Stimulated activated CD8-positive, alpha-beta memory T cell treated with anti-CD3 and anti-CD28 coated beads, Interleukin-15, amount 100 ng/mL, for 48 hours (primary cell): ENCODE measurements at places on chromosomes 11 and 22.

GRCh38 chr11:17923217-17923616, 89.6 kb downstream of the SERGEF start:
- no peak for DNase-seq

GRCh38 chr11:34682825-34683224, 61.9 kb downstream of the EHF start:
- no peak for DNase-seq

GRCh38 chr11:95138448-95138847, 48.8 kb downstream of the ENDOD1 start:
- DNase-seq: no peak

DNA sequence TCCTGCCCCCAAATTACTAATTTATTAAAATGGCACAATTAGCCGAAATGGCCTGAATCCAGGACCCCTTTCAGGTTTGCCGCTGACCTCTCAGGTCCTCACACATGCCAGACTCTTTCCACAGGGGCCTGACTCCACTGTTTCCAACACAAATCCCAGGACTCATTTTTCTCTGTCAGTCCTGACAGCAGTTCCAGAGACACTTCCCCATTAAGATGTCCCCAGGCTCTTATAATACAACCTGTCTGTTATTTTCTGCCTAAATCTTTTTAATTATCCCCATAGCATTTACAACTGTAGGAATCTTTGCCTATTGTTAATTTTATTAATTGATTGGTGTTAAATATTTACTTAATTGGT, 9.4 kb upstream of the IGLL5 start:
- no peak for DNase-seq

- no peak for DNase-seq
Observed at GRCh38 chr11:41201156-41201555, 258.3 kb downstream of the LRRC4C start.

GRCh38 chr11:128916037-128916572, 24.9 kb downstream of the KCNJ5 start:
- DNase-seq: no peak

DNA sequence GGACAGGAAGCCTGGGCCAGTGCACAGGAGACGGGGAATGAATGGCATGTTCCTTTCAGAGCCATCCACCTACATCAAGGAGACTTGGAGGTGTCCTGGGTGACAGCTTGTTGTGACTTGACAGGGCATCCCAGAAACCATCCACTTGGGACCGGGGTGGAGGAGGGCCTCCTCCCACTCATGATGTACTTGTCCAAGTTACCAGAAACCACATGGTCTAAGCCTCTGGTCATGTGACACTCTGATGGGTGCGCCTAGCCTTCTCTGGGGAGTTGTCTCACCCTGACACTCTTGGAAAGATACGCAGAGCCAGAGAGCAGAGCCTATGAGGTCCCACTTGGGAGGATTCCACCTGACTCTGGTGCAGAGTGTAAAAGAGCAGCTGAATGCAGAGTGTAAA, 21.6 kb upstream of the FXYD6 start:
- no peak for DNase-seq

GRCh38 chr22:42500836-42501179, 18.8 kb downstream of the RRP7A start:
- DNase-seq: no peak

- DNase-seq: peak; percentile 39
Observed at GRCh38 chr22:24503137-24503842, 8.2 kb downstream of the UPB1 start.

- no peak for DNase-seq
Observed at GRCh38 chr11:48052183-48053044, 72.1 kb downstream of the PTPRJ start.

DNA sequence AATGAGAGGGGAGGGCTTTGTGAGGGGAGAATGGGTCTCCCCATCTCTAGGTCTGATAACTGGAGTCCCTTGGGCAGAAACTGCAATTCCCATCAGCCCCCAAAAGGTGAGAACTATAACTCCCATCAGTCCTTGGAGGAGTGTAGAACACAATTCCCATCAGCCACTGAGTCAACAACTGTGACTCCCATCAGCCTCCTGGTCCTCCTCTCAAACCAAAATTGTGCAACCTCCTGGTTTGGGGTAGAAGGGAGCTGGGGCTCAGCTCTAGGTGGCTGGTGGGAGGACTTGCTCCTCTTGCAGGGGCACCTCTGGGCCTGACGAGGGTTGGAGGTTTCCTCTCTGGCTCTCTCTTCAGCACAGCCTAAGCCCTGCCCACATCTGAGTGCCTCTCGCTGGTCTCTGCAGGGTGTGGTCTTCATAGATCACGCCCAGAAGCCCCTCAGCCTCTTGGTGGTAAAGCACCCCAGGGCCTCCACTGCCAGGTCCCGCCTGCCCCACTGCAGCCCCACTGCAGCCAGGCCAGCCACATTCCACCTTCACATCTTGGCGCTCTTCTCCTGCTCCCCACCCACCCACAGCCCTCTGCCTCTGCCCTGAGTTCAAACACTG, 18.5 kb downstream of the SLC22A12 start:
- no peak for DNase-seq

DNA sequence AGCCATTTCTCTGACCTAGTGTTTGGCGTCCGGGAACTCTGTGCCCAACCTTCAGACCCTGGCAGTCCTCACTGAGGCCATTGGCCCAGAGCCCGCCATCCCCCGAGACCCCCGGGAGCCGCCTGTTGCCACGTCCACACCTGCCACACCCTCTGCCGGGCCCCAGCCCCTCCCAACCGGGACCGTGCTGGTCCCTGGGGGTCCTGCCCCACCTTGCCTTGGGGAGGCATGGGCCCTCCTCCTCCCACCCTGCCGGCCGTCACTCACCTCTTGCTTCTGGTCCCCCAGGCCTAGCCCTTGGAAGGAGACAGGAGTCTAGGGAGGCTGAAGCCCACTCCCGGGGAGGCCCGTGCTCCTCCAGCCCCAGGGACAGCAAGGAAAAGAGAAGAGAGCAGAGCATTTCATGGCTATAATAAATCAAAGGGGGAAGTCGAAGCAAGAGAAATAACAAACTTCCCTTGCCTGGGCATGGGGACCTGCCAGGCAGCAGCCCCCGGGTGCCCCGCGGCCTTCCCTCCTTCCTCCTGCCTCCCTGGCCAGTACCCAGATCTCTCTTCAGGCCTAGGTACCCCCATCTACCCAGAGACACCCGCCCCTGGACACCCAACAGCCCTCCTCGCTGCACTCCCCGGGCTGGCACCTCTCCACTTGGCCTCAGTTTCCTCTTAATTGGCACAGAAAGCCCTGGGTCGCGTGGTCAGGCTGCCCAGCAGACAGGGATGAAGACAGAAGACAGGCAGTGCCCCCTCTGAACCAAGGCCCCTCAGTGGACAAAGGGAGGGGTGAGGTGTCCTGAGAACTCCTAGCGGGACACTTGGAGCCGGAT, 13.0 kb upstream of the SLC39A13 start:
- DNase-seq: no peak

DNA sequence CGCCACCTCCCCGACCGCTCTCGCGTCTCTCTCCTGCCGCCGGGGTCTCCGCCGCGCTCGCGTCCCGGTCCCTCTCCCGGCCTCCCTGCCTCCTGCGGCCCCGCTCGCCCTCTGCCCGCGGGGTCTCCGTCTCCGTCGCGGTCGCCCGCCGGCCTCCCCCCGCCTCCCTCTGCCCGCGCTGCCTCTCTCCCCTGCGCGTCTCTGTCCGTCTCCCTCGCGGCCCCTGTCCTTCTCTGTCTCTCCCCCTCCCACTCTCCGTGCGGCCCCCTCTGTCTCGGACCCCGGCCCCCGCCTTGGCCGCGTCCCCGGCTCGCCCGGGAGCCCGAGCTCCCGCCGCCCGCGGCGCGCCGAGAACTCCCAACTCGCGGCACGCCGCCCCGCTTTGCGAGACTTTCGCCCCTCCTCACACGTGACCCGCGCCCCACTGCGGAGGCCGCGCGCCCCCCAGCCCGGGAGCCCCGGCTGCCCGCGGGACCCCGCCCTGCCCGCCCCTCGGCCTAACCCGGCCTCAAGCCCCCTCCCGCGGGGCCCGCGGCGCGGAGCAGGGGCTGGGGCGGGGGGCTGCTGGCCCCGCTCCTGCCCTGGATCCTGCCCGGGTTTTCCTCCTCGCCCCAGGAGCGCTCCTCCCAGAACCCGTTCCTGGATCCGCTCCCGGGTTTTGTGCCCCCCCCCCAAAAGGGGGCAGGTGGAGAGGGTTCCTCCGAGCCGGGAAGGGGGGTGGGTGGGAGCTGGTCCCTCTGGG, 702 bp upstream of the KCNJ4 start:
- no peak for DNase-seq

DNA sequence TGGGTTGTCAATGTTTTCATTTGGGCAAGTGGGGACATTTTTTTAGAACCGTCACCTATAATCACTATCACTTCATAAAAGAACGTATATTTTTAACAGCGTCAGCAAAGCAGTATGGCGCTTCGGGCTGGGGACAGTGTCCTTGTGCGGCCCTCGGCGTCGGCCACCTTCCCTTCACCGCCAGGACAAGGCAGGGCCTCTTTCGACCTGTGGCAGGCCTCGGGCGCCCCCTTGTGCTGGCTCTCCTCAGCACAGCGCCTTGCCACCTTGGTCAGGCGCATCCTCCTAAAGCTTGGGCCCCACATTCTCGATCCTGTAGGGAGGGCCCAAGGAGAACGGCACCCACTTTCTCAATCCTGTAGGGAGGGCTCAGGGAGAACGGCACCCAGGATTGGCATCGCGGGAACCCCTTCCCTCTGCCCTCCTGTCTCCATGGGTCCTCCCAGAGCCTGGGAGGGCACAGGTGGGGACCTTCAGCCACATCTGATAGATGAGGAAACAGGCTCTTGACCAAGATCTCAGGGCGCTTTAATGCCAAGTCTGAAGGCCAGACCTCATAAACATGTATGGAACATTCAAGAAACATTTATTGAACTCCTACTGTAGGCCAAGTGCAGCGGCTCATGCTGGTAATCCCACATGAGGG, 11.5 kb upstream of the FADD start:
- peak; percentile 39 for DNase-seq

- no peak for DNase-seq
Observed at GRCh38 chr11:72932132-72932570, 117.9 kb downstream of the ATG16L2 start.

DNA sequence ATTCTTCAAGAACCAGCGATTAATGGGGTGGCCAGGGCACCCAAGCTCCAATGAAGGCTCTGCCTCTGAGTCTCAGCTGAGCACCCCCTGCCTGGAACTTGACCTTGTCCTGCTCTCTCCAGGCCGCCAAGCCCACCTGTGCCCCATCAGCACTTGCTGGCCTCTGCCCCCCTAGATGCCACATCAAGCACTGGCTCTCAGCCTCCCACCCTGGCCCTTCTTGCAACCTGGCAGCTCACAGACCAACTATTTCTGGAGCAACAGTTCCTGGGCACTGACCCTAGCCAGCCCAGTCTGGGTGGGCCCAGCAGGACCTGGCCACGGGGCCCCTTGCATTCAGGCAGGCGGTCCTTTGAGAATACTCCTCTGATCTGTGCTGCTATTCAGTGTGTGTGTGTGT, 98.8 kb upstream of the PITPNB start:
- no peak for DNase-seq

- DNase-seq: no peak
Observed at GRCh38 chr11:3197878-3198528, 20.6 kb downstream of the MRGPRG start.

DNA sequence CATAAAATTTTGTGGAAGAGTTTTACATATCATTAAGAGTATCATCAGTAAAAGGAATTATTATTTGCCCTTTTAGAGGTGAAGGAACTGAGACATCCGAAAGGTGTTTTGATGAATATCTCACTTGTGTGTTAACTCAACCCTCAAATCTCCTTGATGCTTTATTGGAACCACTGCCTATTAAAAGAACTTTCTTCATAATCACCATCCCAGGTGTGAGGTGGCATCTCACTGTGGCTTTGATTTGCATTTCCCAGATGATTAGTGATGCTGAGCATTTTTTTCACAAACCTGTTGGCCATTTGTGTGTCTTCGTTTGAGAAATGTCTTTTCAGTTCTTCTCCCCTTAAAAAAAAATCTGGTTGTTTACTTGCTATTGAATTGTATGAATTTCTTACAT, 134.0 kb upstream of the SYN3 start:
- no peak for DNase-seq

DNA sequence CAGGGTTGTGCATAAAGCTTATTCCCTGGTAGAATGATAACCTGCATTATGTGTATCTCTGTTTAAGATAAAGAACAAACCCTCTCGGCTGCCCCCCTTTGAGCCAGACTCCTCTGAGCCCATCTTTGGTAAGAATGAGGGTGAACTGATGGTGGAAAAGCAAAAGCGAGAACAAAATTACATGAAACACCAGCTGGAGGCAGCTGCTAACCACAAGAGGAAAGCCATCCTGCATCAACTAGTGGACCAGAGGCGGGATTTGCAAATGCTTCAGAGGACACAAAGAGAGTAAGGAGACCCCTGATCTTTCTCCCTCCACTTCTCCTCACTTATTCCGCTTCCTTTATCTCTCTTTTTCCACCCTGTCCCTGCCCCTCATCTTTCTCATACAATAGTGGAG, 40.3 kb downstream of the CCDC81 start:
- DNase-seq: no peak

- DNase-seq: no peak
Observed at GRCh38 chr11:102836290-102836875, 7.0 kb downstream of the MMP3 start.

DNA sequence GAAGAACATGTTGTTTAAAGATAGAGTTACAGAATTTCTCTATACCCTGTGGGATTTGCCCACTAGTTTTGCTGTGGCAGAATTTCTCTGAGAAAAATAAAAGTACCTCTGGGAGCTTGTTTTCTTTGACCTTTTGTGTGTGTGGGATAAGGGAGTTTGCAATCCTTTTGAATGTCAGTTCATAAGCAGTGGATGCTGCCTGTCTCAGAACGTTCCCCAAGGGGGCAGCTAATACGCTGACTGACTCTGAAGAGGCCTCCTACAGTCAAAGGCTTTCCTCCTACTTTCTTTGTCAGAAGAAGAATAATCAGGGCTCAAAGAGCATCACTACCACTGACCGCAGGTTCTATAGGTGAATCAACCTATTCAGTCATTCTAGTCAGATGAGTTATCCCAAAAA, 140.6 kb downstream of the AASDHPPT start:
- DNase-seq: no peak

GRCh38 chr22:17305076-17305475, 64.2 kb upstream of the CECR2 start:
- DNase-seq: no peak

- DNase-seq: no peak
Observed at GRCh38 chr22:20653012-20653794, 120.7 kb upstream of the SERPIND1 start.

GRCh38 chr11:129973068-129973467, 29.6 kb downstream of the PRDM10 start:
- no peak for DNase-seq

DNA sequence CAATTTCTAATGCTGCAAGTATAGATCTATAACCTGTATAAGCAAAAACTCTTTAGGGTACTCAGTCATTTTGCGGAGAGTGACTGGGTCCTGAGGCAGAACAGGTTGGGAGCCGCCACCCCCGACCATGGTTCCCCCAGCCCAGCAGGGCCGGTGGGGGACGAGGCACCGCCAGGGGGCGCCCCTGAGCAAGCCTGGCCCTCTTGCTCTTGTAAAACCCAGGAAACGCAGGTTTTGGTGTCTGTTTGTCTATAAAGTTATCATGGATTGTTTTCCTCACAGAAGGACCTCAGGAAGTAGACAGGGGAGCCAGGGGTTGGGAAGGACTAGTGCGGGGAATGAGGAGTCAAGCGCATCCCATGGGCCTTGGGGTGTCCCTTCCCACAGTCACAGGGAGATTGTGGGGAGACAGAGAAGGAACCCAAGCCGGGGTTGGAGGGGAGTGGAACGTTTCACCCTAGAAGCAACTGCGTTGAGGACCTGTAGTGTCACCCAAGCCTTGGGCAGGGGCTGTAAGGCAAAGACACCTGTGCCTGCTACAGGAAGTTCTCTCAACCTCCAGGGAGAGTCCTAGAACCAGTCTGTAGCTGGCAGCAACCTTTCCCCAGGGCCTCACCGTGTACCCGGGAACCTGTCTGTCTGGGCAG, 26.4 kb downstream of the KCTD17 start:
- DNase-seq: peak; percentile 76
